ENCODE measurements at places on chromosomes 6 and 20.

DNA sequence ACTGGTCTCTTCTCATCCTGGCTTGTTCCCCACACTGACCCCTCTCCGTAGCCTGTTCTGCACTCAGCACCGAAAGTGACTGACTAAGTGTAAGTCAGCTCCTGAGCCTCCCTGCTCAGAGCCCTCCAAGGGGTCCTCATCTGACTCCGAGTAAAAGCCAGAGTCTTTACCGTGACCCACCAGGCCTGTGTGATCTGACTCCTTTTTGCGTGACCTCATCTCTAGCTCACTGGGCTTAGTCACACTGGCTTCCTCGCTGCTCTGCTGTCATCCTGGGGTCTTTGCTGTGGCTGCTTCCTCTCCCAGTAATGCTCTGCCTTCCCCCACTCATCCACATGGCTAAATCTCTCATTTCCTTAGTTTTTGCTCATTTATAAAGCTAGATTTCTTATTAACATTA lies 116.6 kb downstream of the PLCB4 start:
- DNase-seq = no peak

- no peak for DNase-seq
Measured at GRCh38 chr6:19848465-19849029, 11.4 kb downstream of the ID4 start.

GRCh38 chr20:8867038-8867740 lies 201.7 kb upstream of the PLCB4 start:
- DNase-seq = no peak

DNA sequence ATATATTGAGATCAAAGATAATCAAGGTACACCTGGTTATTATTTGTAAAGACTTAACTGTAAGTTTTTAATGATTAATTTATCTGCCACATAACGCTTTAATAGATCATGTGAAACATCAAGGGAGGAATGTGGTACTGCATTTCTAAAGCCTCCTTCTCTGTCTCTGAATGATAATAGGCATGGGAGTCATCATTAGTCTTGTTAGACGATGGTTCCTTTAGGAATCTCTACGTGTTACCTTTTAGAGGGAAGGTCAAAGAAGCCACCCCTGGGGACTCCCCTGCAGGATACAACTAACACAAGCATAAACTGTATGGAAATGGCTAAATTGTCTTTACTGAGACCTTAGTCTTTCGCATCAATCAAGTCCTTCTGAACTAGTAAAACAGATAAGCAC lies 173.6 kb upstream of the MCHR2 start:
- DNase-seq = no peak

- no peak for DNase-seq
Measured at GRCh38 chr20:50287512-50287911, 96.9 kb downstream of the CEBPB start.

DNA sequence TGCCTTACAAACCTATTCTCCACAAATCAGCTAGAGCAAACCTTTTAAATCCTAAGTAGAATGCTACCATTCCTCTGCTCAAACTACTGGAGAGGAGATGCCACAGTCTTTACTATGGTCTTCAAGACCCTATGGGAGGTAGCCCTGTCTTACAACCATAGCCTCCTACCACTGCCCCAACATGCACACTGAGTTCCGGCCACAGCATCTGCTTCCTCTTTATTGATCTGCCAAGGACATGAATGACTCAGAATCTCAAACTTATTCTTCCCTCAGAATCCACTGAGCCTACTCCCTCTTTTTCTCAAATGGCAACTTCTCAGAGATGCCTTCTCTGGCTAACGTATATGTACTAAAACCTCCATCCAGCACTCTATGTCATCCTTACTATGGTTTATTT lies 12.2 kb upstream of the ANKEF1 start:
- DNase-seq = no peak

All from stimulated activated CD4-positive, alpha-beta T cell treated with anti-CD3 and anti-CD28 coated beads, Interleukin-12 subunit alpha, Interleukin-12 subunit beta, amount 100 ng/mL, for 48 hours (primary cell).